ENCODE measurements at places on chromosomes 7 and 10.

GRCh38 chr7:40822861-40823260, 688.1 kb downstream of the SUGCT start:
- DNase-seq: no peak

DNA sequence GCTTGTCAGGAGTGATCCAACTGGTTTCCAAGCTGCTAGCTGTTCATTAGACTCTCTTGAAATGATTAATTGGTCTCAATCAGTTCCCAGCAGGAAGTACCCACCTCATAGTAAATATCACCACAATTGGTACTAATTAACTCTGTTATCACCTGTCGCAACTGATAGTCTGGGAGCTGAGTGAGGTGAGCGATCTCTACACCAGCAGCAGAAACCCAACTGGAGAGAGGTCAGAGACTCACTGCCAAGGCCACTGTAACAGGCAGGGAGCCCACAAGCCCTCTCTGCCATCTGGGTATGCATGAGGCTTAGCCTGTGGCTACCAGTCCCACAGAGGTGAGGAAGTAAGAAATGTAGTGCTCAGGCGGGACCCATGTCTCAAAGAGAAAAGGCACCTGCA, 245.5 kb downstream of the DYNC1I1 start:
- no peak for DNase-seq

DNA sequence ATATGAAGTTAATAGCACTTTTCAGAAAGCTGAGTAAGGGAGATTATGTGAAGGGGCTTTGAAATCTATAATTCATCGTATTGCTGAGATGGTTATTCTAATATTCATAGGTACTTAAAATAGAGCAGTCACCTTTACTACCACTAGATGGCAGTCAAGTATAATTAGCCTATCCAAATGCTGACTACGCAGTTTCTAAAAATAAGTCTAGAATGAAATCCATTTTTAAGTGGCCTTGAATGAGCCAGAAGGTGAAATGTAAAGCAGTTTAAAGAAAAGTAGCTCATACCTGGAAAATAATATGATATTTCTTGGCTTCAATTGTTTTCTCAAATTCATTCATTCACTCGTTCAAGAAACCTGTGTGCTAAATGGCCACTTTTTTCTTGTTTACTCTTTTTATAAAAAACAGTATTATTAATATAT, 1277.1 kb downstream of the GATA3 start:
- peak; percentile 25 for DNase-seq

- no peak for DNase-seq
These were observed 206.7 kb upstream of the PLXNA4 start for GRCh38 chr7:132782777-132783640.

- DNase-seq: no peak
These were observed 16.6 kb downstream of the ESYT2 start for GRCh38 chr7:158812684-158813083.

- DNase-seq: no peak
These were observed 1.9 kb downstream of the FZD1 start for GRCh38 chr7:91266067-91266688.

GRCh38 chr10:60032723-60033122, 126.4 kb upstream of the CCDC6 start:
- DNase-seq: peak; percentile 41

- DNase-seq: no peak
These were observed 8.0 kb downstream of the UNCX start for GRCh38 chr7:1240517-1241257.

GRCh38 chr10:104440221-104440620, 86.6 kb downstream of the CFAP58 start:
- no peak for DNase-seq

GRCh38 chr7:113000316-113001020, 86.2 kb downstream of the GPR85 start:
- no peak for DNase-seq

DNA sequence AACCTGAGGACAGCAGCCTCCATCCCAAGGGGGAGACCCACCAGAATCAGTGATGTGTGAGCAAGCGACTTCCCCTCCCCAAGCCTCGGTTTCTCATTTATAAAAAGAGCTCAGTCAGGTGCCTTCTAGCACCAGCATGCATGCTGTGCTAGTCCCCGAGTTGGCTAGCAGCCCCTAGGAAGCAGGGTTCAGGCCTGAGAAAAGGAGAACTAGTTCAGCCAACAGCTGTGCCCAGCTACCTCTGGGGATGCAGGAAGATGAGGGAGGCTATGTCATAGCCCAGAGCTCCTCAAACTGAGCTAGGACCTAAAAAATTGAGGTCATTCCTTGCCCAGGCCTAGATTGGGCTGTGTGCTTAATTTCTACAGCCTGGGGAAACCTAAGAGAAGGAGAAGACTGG, 13.7 kb downstream of the DRGX start:
- no peak for DNase-seq

GRCh38 chr7:41059796-41060195, 643.1 kb downstream of the INHBA start:
- no peak for DNase-seq

GRCh38 chr10:110931769-110932381, 12.5 kb downstream of the SHOC2 start:
- DNase-seq: no peak

DNA sequence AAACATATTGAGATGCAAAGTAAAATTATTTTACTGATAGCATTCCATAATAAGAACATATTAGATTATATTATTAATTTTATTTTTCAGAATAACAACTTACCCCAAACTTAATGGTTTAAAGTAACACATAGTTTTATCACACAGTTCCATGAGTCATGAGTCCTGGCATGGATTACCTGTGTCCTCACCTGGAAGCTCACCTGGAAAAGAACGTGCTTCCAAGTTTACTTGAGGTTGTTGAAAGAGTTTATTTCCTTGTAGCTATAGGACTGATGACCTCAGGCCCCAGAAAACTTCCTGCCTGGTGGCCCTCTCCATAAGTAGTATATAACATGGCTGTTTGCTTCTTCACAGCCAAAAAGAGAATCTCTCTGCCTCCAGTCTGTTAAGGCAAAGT, 254.6 kb downstream of the TFEC start:
- no peak for DNase-seq

DNA sequence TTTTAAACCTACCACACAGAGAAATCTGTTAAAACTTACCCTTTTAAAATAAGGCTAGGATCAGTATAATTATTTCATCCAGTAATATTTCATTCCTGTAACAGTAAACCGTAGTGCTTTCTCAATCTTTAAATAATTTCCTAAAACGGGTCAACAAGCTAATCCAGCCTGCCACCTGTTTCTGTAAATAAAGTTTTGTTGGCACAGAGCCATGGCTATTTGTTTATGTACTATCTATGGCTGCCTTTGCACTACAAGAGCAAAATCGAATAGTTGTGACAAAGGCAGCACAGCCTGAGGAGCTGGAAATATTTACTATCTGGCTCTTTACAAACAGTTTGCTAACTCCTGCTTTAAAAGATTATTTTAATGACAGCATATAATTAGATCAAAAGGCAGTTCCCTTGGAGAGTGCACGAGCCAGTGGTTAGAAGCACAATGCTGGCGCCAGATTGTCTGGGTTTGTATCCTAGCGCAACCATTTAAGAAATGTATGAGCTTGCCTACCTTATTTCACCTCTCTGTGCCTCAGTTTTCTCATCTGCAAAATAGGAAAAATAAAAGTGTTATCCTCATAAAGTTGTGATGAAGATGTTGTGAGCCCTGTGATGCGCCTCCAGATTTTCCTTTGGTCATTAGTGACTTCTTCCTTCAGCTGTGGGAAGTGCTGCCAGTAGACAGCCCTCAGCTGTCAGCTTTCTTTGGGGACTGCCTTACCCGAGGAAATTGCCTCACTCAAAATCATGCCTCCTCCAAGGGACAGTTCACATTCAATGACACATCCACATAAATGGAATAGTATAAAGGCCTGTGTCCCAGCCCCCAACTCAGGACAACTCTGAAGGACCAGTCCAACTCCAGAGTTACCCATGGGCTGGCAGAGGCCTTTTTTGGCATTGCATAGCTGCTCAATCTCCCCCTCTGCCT, 11.8 kb upstream of the MIOS start:
- no peak for DNase-seq

- DNase-seq: no peak
These were observed at the start of gene FGL2 for GRCh38 chr7:77199013-77199966. TSS of gene FGL2 (minus strand) at chr7:77199819. CDS start at chr7:77199793, 26 bp downstream.

DNA sequence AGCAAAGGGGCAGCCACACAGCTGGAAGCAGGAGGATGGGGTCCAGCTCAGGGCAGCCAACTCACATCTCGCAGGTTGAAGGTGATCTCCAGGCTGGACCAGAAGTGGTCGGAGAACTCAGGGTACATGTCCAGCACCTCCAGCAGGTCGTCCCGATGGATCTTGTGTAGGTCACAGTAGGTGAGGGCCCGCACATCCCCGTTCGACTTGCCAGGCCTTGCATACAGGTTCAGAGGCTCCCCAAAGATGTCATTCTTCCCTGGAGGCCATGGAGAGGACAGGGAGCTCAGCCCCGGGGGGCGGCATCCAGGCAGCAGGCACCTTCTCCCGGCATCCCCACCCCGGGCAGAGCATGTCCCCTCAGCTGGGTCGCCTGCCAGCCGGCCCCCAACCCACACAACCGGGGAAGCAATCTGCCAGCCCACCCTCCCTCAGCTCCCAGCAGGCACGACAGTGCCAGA, 29.3 kb downstream of the KCNH2 start:
- DNase-seq: no peak

DNA sequence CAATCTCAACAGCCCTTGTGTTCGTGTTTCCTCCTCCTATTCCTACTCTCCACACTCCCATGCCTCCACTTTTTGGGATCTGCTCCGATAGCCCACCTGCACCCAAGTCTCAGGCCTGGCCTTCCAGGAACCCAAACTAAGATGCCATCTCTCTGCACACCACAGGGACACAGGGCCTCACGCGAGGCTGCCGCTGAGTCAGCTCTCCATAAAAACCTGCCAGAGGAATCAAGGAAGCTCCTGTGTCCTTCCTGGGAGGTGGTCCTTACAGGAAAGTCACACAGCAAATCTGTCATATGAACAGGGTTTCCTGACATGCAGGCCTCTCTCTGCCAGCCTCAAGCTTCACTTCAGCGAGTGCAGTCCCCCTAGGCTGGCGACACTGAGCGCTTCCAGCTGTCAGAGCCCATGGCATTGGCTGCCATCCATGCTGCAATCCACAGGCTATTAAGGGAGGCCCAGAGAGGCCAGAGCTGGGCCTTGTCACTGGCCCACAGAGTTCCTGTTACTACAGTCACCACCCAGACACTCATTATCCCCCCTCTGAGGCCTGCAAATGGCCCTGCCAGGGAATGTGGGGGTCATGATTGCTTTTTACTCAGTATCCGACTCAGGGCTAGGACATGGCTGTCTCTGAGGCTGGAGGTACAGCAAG, 151.4 kb downstream of the OAT start:
- no peak for DNase-seq

DNA sequence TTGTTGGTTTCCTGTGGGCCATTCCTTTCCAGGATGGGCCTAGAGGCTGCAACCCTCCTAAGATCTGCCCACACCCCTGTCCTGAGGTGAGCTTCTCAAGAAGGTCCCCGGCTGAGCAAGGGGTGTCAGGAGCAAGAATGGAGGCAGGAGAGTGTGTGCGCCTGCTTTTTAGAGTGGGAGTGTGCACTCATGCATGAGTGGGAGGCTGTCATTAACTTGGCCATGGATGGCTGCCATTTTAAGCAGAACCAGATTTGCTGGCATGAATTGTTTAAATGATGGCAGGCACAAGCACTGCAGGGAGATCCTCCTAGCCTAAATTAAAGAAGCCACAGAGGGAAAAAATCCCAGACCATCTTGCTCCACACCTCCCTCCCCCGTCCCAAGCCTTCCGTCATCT, 2.9 kb upstream of the SGPL1 start:
- no peak for DNase-seq

GRCh38 chr10:91389636-91390512, 20.3 kb upstream of the HECTD2 start:
- no peak for DNase-seq

GRCh38 chr7:50607524-50608125, 42.4 kb upstream of the DDC start:
- DNase-seq: no peak

GRCh38 chr7:47780555-47780954, 167.7 kb downstream of the PKD1L1 start:
- DNase-seq: no peak

DNA sequence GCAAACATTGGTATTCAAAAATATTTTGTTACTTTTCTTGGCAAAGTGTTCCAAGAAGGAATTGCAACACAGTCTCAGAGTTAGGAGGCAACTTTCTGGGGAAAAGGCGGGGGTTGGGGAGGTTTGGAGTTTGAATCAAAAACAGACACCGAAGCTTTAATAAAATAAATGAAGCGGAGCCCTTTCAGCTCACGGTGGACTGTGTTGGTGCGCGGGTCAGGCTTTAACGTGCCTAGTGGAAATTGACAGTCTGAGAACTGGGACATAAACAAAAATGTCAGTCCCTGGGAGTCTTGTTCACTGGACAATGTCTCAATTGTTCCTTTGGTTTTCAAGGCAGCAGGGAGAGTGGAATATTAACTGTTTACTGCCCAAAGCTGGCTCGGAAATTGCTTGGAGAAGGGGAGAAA, 109.3 kb downstream of the TCF7L2 start:
- no peak for DNase-seq

DNA sequence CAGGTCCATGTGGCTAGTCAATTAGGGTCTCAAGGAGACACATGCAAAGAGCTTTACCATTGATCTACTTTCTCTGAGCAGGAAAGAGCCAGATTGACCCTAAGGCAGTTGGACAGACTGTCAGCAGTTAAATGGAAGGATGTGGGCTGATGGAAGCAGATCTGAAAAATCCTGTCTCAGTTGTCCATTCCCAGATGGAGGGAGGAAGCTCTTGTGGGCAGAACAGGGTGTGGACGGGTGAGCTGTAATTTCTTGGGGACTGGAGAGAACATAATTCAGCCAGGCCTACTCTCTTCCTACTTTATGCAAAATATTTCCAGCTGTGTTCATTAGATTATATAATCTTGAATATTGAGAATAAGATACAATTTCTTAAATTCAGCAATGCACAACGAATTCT, 163.6 kb downstream of the GNAT3 start:
- DNase-seq: no peak

DNA sequence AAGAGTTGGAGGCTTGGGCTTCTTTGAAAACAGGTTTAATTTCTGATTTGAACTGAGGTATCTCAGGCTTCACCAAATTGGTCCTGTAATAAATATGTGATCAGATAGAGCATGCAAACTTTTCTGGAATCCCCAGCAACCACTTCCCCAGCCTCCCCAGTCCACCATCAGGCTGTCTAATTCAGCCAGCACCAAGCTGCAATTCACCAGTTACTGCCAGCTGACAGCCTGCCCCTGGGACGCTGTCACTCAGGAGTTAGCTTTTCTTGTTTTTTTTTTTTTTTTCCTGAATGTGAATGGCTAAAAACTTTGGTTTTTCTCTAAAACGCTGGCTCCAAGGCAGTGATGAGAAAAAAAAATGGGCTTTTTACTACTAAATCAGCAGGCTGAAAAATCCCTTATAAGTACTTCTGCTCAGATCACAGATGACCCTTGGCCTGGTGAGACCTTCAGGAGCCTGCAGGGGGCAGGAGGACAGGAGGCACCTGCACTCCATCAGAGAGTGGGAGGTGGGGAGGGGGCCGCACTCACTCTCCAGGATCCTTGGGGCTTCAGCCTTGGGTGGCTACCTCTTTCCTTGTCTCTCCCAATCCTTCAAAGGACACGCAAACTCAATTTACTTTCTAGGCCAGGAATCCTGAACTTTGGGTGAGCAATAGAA, 349.4 kb downstream of the GATA3 start:
- no peak for DNase-seq

Data from HTR-8/SVneo (cell line).